Coronary artery (tissue), 2 donors: ENCODE measurements at places on chromosomes 4 and X.

DNA sequence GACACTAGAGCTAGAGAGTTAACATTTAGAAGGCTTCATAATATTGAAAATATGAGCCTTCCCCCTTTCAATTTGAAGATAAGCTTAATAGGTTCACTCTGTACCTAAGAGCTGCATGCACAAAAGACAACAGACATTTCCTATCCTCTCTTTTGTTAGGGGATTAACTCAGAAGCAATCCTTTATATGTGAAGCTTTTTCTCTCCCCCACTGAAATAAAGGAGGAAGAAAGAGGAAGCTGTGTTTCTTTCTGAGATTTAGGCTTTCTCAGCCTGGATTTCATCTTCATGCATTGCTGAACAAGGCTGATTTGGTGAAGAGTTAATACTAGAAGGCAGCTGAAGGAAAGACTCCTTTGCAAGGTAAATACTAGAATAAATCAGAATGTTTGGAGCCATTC, 21.0 kb upstream of the CABS1 start:
- no peak for DNase-seq

- no peak for DNase-seq
Measured at GRCh38 chr4:173002830-173003561, 165.6 kb upstream of the GALNT7 start.

DNA sequence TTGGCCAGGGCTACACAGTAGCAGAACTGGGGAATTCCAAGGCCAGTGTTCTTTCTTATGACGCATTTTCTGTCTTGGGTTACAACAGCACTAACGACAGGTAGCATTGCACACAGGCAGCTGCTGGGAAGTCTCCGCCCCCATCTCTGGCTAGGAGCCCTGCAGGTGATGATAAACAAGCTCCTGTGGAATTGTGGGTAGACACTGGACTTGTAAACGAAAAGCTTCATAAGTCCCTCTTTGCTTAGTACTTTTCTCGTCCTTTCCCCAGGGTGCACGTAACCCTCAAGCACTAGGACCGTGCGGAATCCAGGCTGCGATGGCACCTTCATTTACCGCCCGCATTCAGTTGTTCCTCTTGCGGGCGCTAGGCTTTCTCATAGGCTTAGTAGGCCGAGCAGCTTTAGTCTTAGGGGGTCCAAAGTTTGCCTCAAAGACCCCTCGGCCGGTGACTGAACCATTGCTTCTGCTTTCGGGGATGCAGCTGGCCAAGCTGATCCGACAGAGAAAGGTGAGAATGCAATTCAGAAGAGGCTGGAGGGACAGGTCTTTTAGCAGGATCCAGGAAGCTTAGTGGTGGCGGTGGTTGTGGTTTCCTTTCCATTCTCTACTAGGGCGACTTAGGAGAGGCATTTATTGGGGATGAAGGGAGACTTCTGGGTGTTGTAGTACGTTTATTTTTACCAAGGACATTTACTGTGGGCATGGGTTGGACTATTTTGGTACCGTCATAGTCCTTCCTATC, at the start of gene FAAH2:
TSS of gene FAAH2 (plus strand) at position 200 of the 745 bp plus-strand sequence. CDS start at position 320, 120 bp downstream.
- DNase-seq, result no peak

DNA sequence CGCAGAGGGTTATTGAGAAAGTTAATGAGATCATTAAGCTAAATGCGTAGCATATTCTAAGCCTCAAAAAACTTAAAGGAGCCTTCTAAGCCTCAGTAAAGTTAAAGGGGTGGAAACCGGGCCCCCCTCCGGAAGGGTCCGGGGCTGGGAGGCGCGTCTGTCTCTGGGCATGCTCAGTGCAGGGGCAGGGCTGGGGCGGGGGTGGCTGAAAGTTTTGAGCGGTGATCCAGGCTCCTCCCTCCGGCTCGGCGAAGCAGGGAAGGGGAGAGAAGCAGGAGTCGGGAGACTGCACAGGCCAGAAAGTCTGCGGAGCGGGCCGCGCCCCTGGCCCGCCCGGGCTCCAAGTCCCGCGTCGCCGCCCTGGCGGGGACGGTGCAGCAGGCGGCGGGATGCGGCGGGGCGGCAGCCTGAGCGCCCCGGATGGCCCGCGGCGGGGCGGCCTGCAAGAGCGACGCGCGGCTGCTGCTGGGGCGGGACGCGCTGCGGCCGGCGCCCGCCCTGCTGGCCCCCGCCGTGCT, at the start of gene EVC:
TSS of gene EVC (plus strand) at position 241 of the 518 bp plus-strand sequence. CDS start at position 421, 180 bp downstream.
- peak; percentile 87 for DNase-seq
